ENCODE measurements at places on chromosomes 11 and 22. TPM values are rescaled to one million over a fixed set of nuclear protein-coding genes. Genes with fewer than 3 reads are reported as not detected.
A peak's percentile ranks its signal among the peaks of the same experiment; 100 is the strongest.

Gene DGAT2
- total RNA-seq, result 6.4 TPM

Gene OR52H1
- not detected for total RNA-seq

Gene PATZ1
- total RNA-seq, result 16.0 TPM

Gene CASP1
- total RNA-seq, result 34.4 TPM

Gene NLRP14
- not detected for total RNA-seq

Gene RPUSD4
- 26.7 TPM for total RNA-seq

Gene HBE1
- total RNA-seq, result not detected

Gene PRG3
- not detected for total RNA-seq

Gene PPP6R2
- 28.4 TPM for total RNA-seq

DNA sequence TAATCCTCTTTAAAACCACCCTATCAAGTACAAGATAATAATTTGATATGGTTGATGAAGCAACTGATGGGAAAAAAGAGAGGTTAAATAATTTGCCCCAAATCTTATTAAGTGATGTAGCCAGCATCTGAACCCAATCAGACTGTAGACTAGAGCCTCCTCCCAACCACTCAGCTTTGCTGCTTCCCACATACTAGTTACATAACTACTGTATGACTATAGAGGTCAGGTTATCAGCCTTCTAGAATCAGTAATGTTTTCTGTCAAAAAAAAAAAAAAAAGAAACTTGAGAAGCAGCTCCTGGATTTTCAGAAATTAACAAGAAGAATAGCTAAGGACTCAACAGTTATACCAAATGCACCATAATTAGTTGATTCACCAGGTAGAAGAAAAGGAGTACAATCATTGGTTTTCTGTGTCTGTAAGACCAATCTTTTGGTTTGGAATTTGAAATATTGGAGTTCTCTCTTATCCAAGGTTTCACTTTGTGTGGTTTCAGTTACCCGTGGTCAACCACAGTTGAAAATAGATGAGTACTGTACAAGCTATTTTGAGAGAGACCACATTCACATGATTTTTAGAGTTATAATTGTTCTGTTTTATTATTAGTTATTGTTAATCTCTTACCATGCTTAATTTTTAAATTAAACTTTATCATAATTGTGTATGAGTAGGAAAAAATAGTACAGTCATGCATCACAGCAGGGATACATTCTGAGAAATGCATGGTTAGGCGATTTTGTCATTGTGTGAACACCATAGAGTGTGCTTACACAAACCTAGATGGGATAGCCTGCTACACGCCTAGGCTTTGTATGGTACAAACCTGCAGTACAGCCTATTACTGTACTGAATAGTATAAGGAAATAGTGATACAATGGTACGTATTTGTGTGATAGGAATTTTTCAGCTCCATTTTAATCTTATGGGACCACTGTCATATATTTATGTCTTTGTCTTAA, 72.2 kb downstream of the PDHX start:
- no peak overlapping the region for H3K4me3 ChIP-seq
- peaks cover 24% of the 10 kb centered on the region for H3K36me3 ChIP-seq
- peaks cover 11% of the 10 kb centered on the region for H3K4me1 ChIP-seq

- DNase-seq, result peak; percentile 33
- H3K4me1 ChIP-seq, result peaks cover 11% of the 10 kb centered on the region
- H3K27me3 ChIP-seq, result peaks cover 14% of the 10 kb centered on the region
- no peaks in the 10 kb centered on the region for H3K36me3 ChIP-seq
- H3K27ac ChIP-seq, result no peak overlapping the region
Measured at GRCh38 chr11:41461057-41461681, 1.7 kb upstream of the LRRC4C start.

DNA sequence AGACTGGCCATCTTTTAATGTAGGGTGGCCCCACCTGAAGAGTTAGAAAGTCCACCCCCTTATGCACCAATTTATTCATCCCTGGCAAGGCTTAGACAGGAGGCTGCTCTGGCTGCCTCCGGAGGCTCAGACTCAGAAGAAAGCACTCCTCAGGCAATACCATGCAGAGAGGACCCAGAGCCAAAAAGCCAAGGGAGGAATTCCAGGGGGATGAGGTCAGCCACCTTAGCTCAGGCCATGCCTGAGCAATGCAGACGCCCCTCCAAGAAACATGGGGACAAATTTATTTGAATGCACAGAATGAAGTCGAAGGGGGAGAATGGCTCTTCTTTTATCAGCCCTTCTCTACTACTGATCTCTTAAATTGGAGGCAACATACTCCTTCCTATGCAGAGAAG, 39.7 kb upstream of the GLYAT start:
- H3K4me1 ChIP-seq, result peaks cover 23% of the 10 kb centered on the region
- peak; percentile 18 for DNase-seq
- H3K27me3 ChIP-seq, result no peaks in the 10 kb centered on the region
- H3K27ac ChIP-seq, result no peak overlapping the region
- H3K4me3 ChIP-seq, result no peak overlapping the region
- H3K36me3 ChIP-seq, result no peaks in the 10 kb centered on the region

- no peaks in the 10 kb centered on the region for H3K4me1 ChIP-seq
- no peak for DNase-seq
- no peaks in the 10 kb centered on the region for H3K36me3 ChIP-seq
- no peak overlapping the region for H3K27ac ChIP-seq
- H3K4me3 ChIP-seq, result no peak overlapping the region
Measured at GRCh38 chr22:44659140-44659539, 42.9 kb upstream of the PRR5 start.

GRCh38 chr22:37563153-37564081, 3.1 kb downstream of the CDC42EP1 start:
- peak overlapping the region; percentile 71 for H3K27ac ChIP-seq
- H3K36me3 ChIP-seq, result peaks cover 23% of the 10 kb centered on the region
- peak overlapping the region; percentile 81 for H3K4me3 ChIP-seq
- peak; percentile 89 for DNase-seq
- no peaks in the 10 kb centered on the region for H3K27me3 ChIP-seq

GRCh38 chr11:102798012-102798746, at the start of gene MMP1:
Gene MMP1, minus strand, starts transcription at chr11:102798160. Its CDS starts 68 bp downstream, at chr11:102798092.
- peak; percentile 39 for DNase-seq
- H3K4me3 ChIP-seq, result no peak within 1 kb of the TSS
- peaks cover 6% of the 10 kb centered on the region for H3K36me3 ChIP-seq
- H3K27ac ChIP-seq, result no peak within 1 kb of the TSS
- peaks cover 10% of the 10 kb centered on the region for H3K4me1 ChIP-seq

DNA sequence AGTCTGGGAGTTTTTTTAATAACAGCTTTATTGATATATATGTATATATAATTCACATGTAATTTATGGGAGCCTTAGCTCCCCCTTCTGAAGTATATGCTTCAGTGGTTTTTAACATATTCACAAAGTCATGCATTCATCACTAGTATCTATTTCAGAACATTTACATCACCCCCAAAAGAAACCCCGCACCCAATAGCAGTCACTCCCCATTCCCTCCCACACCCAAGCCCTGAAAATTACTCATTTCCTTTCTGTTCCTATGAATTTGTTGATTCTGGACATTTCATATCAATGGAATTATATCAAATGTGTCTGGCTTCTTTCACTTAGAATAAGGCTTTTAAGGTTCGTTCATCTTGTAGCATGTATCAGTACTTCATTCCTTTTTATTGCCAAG, 35.6 kb upstream of the SYT7 start:
- peaks cover 18% of the 10 kb centered on the region for H3K4me1 ChIP-seq
- H3K4me3 ChIP-seq, result peak overlapping the region; percentile 5
- no peak overlapping the region for H3K27ac ChIP-seq
- no peaks in the 10 kb centered on the region for H3K36me3 ChIP-seq

- no peaks in the 10 kb centered on the region for H3K36me3 ChIP-seq
- no peak overlapping the region for H3K4me3 ChIP-seq
- H3K4me1 ChIP-seq, result no peaks in the 10 kb centered on the region
- DNase-seq, result no peak
Measured at GRCh38 chr11:1086171-1087102, 11.8 kb downstream of the MUC2 start.

DNA sequence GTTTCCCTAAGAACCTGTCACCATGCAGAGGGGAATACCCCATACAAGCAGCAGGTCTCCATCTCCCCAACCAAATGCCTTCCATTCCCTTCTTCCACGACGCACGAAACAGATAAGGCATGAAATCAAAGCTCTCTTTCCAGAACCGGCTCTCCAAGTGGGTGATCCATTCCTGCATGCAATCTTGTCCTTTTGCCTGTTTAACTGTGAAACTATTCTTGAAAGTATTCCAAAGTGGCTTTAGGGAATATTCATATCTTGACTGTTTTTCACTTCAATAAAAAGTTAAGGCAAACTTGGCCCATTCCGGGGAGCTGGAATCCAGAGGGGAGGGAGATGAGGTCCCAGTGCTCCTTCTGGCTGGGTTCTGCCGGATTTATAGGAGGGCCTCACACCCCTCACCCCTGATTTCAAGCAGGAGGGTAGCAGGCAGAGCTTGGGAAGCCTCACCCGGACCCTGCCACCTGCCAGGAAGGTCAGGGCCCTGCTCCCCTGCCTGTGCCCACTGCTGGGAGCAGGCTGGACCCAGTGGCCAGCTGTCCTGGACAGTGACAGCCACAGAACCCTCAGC, 60.9 kb downstream of the SCGB1A1 start:
- no peak for DNase-seq
- H3K27me3 ChIP-seq, result no peaks in the 10 kb centered on the region
- no peak overlapping the region for H3K27ac ChIP-seq
- H3K4me3 ChIP-seq, result no peak overlapping the region
- H3K4me1 ChIP-seq, result no peaks in the 10 kb centered on the region

DNA sequence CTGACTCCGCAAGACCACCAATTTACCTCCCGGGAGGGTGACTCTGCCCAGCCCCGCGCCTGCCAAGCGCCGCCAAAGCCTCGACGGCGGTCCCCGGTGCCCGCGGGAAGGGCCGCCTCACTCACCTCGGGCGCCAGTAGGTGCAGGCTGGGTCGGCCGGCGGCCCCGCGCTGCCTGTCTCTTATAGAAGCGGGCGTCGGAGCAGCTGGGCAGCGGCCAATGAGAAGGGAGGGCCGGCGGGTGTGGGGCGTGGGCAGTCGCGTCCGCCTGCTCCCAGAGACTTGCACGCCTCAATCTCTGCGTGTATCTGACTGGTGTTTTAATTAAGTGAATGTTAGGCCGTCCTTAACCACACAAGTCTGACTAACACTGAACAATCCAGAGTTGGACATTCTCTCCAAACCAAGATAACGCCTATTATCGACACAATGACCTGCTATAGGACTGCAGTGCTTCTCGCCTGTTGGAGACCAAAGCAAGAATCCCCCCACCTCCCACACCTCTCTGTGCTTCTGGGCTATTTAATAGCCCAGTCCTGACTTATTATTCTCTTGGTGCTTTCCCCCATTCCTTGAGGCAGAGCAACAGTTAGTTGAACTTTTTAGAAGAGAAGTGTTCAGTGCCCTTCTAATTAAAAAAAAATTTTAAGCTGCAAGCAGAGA, at the start of gene TPH1:
Gene TPH1 (minus strand): TSS at position 154 of the 662 bp plus-strand sequence. CDS start 5,507 bp downstream, outside the sequence.
- H3K4me1 ChIP-seq, result no peaks in the 10 kb centered on the region
- H3K27ac ChIP-seq, result no peak within 1 kb of the TSS
- H3K4me3 ChIP-seq, result no peak within 1 kb of the TSS

- DNase-seq, result peak; percentile 67
- peak within 1 kb of the TSS; percentile 69 for H3K4me3 ChIP-seq
- H3K27ac ChIP-seq, result no peak within 1 kb of the TSS
- peaks cover 26% of the 10 kb centered on the region for H3K4me1 ChIP-seq
- H3K36me3 ChIP-seq, result no peaks in the 10 kb centered on the region
- no peaks in the 10 kb centered on the region for H3K27me3 ChIP-seq
Measured at GRCh38 chr11:85810871-85811611, at the start of gene SYTL2. Gene SYTL2, minus strand, starts transcription at chr11:85811141. Its CDS starts 53,416 bp downstream, at chr11:85757725.

DNA sequence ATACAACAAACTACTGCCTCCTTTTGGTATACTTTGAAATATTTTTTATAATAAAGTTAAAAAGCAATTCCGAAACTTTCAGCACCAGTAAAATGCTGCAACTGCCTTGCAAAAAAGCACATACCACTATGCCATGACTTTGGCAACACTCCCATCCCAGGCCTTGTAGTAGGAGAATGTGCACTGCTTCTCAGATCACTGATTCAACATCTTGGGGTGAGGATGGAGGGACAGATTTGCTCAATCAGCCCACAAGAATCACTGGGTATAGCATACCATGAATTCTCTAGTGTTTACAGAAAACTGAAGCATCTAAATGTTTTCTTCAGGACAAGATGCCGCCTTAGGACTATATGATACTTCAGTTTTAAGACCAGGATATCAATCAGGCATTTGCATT, 14.9 kb downstream of the EIF4ENIF1 start:
- no peaks in the 10 kb centered on the region for H3K27me3 ChIP-seq
- no peak overlapping the region for H3K27ac ChIP-seq
- no peak overlapping the region for H3K4me3 ChIP-seq
- H3K4me1 ChIP-seq, result no peaks in the 10 kb centered on the region
- no peak for DNase-seq

- H3K4me3 ChIP-seq, result peak overlapping the region; percentile 34
- peaks cover 73% of the 10 kb centered on the region for H3K4me1 ChIP-seq
- no peaks in the 10 kb centered on the region for H3K27me3 ChIP-seq
- H3K36me3 ChIP-seq, result peaks cover 6% of the 10 kb centered on the region
Measured at GRCh38 chr22:42937164-42937843, 77.6 kb downstream of the PACSIN2 start.

GRCh38 chr11:107996006-107996776, 12.5 kb upstream of the CUL5 start:
- H3K27me3 ChIP-seq, result peaks cover 11% of the 10 kb centered on the region
- no peak overlapping the region for H3K4me3 ChIP-seq

DNA sequence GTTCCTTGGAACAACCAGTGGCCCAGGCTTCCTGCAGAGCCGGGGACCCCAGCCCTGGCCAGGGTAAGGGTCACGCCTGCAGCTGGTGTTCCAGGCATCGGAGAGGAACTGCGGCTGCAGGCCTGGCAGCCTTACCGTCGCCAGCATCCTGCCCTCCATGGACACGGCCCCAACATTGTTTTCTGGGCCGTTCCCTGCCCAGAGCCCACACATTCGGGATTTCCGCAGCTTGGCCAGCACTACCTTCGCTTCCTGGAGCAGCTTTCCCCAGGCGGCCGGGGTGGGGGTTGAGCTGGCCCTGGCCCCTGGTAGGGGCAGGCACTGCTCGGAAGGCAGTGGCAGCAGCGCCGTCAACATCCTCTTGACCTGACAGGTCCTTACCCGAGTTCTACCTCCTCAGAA, 17.7 kb downstream of the TXN2 start:
- peaks cover 41% of the 10 kb centered on the region for H3K4me1 ChIP-seq
- no peak overlapping the region for H3K27ac ChIP-seq
- H3K27me3 ChIP-seq, result no peaks in the 10 kb centered on the region
- H3K36me3 ChIP-seq, result peaks cover 28% of the 10 kb centered on the region
- DNase-seq, result no peak
- no peak overlapping the region for H3K4me3 ChIP-seq

- H3K27me3 ChIP-seq, result no peaks in the 10 kb centered on the region
- no peaks in the 10 kb centered on the region for H3K4me1 ChIP-seq
- H3K36me3 ChIP-seq, result no peaks in the 10 kb centered on the region
- H3K4me3 ChIP-seq, result no peak overlapping the region
- DNase-seq, result no peak
- no peak overlapping the region for H3K27ac ChIP-seq
Measured at GRCh38 chr22:42066126-42066761, 4.4 kb downstream of the NAGA start.
